ENCODE measurements at places on chromosomes 4 and X.

- no peak for DNase-seq
Observed at GRCh38 chr4:121454251-121454979, 73.6 kb upstream of the QRFPR start.

DNA sequence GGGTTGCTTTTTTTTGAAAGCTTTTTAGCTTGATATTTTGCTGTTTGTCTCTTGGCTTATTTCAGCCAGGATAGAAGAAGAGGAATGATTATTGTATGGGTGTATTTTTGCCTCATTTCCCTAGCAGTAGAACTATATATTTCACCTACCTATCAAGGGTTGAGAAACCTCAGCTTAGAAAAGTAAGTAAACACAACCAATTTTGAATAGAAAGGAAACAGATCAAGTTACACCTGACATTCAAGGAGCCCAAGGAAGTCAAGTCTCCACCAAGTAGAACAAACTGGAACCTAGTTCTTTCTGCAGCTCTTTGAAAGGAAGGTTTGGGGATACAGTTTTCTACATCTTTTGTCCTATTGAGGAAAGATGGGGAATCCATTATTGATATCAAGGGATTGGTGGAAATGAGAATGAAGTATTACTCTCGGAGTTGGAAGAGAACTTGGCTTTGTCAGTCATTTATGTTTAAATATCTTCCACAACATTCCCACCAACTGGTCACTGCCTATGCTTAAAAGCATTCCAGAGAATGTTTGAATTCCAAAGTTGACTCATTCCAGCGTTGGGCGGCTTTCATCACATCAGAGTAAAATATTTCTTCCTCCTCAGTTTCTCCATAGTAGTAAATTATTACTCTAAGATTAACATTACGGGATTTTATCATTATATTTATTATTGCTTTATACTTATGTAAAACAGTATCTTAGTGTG is 207.8 kb upstream of the CNKSR2 start:
- no peak for DNase-seq

DNA sequence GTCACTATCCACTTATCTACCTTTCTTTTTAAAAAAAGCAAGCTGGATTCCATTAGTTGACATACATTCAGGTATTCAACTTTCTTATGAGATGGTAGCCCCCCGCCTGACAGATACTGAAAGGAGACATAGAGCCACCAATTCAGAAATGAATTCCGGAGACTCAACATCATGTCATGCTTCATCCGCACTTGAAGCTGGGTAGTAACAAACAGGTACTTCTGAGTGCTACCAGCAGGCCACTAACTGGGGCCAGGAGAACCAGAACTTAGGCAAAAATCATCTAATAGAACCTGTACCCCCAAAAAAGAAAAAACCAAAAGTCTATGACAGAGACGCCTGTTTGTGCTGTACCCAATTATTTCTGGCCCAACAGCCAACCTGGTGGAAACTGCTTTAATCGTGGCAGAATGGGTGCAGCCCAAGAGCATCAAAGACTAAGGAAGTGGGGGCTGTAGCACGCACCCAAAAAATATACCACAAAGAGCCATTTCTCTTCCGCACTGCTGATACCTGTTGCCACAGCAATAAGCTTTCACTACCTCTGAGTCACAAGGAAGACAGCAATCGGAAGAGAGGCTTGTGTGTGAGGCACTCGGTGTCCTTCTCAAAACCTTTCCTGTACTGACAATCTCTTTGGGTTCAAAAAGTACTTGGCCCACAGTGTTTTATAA is 84.8 kb downstream of the AFAP1 start:
- peak; percentile 34 for DNase-seq

- DNase-seq = no peak
Observed at GRCh38 chr4:153447175-153447905, 18.8 kb upstream of the TMEM131L start.

GRCh38 chrX:124348885-124349453 is 2.6 kb downstream of the SH2D1A start:
- DNase-seq = no peak

DNA sequence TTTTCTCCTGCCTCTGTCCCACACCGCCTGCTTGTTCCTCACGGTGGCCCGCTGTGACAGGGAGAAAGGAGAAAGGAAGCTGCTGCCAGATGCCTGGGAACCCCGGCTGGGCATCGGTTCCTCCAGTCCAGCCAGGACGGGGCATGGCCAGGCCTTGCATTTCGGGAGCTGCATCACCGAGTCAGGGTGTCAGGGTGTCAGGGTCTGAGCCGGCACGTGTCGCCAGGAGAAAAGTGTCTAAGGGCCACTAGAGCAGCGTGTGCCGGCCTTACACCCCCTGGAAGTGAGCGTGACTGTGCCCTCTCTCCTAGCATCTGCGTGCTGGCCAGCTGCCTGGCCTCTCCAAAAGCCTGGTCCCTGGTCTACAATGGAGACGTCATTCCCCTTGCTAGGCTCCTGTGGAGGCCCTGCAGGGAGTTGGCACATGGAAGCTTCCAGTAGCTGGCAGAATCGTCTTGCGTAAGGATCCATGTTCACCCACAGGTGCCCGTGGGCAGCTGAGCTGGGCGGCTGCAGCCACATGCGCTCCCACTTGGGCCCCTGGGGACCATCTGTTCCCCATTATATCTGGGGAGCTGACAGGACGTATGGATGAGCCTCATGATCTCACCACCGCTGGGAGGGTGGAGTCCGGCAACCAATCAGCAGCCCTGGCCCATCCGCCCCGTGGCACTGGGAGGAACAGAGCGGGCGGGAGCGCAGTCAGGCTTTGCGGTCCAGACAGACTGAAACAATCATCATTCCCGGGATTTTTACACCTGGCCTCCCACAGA is 39.9 kb upstream of the HMX1 start:
- DNase-seq = no peak

DNA sequence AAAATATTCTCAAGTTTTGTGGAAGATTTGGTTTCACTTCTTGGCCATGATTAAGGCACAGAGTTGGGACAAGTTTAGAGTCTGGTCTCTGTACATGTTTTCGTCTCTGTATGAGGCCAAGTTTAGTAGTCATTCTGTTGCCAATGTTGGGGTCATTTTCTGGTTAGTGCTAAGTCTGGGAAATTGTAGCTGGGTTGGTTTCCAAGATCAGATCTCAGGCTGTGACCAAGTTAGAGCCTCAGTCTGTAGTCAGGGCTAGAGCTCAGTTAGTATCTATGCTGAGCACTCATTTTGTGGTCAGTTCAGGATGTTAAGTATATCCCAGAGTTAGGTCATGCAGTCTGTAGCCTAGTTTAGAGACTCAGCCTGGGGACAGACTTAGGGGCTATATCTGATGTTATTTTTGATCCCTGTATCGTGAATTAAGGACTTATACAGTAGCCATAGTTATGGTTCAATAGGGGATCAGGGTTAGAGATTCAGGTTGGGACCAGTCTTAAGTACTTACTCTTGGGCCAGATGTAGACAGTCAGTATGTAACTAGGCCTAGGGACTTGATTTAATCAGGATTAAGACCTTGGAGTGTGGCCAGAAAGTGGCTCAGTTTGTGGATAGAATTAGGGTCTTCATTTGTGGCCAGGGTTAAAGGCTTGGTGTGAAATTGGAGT is 6.6 kb upstream of the ENOX2 start:
- no peak for DNase-seq

GRCh38 chrX:40093586-40093985 is 4.2 kb downstream of the BCOR start:
- DNase-seq = no peak

GRCh38 chr4:154457471-154457870 is 34.1 kb downstream of the DCHS2 start:
- no peak for DNase-seq

DNA sequence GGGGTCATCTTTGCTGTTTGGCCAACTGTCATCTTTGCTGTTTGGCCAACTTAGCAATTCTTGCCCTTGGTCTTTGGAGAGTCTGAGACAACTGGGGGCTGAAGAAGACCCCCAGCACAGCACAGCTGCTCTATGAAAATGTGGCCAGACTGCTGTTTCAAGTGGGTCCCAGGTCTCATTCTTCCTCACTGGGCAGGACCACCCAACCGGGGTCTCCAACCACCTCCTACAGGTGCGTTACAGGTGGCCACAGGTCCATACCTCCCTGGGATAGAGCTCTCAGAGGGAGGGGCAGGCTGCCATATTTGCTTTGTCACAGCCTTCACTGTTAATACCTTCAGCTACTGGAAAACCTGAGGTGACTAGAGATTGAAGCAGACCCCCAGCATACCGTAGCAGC is 82.1 kb upstream of the TCEAL2 start:
- DNase-seq = no peak

- DNase-seq = no peak
Observed at GRCh38 chr4:178970433-178971140, 1528.3 kb upstream of the AGA start.

DNA sequence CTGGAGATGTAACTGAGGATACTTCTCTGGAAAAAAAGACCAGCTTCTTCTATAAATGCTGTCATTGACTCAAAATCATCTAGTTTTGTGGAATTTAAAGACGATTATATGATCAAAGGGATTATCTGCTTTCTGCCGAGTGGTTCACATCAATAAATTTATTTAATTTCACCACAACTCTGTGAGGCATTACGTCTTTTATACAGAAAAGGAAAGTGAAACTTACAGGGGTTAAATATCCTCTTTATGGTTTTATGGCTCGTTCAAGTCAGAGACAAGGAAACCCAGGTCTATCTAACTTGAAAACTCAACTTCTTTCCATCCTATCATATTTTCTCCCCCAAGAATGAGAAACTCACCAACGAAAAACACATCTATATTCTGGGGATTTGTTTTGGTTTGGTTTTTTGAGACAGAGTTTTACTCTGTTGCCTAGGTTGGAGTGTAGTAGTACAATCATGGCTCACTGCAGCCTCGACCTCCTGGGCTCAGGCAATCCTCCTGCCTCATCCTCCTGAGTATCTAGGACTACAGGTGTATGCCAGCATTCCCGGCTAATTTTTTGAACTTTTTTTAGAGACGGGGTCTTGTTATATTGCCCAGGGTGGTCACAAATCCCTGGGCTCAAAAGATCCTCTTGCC is 377.9 kb upstream of the EMCN start:
- DNase-seq = no peak

DNA sequence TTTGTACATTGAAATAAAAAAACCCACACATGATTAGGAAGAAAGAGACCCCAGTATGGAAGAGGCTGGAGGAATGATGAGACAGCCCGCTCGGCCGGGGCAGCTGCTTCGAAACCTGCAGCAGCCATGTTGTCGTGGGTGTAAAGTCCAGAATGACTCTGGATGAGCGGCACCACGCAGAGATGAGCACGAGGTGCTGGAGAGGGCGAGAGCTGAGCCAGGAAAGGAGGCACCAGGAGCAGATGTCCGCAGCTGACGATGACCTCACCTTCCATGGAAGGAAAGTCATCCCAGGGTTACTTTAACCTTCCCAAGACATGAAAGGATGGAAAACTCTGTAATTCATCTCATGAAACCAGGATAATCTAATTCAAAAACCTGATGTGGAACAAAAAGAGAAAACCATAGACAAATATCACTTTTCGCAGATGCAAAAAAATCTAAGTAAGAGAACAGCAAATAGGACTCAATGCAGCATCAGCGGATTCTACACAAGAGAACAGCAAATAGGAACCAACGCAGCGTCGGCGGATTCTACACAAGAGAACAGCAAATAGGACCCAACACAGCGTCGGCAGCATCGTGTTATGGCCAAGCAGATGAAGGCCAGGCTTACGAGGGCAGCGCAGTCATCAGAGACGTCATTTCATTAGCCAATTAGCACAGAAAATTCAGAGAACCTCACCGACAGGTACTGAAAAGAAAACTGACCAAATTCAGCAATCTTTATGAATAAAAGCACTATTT is 25.9 kb upstream of the SPON2 start:
- no peak for DNase-seq

DNA sequence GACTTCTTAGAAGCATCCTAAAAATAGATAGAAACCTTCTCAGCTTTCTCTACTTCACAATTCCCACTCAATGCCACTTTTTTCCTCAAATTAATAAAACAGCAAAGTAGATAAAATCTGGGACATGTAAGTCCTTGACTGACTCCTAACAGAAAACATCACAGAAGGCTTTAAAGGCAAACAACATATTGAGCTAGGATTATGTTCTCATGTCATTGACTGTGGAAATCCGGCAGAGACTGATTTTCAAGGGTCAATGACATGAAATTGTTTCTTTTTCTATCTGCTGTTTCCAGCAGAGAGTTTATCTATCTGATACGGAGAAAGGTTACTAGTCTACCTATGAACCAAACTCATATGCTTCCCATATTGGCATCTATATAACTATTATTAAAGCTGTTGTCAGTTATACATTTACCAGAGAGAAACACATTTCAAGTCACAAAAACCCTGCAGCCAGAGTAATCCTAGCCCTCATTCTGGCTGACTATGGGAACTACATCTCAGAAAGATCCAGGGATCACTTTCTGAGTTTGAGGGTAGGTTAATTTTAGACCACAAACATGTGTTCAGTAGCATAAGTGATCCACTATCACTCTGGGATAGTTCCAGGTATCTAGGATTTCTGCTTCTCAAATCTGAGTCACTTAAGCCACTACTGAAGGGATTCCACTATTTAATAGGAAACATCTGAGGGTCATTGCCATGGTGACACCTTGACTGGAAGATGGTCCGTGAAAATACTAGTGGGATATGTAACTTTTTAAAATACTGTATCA is 147.6 kb downstream of the PPP3CA start:
- no peak for DNase-seq

- no peak for DNase-seq
Observed at GRCh38 chr4:74092957-74093356, 6.0 kb downstream of the CXCL2 start.

GRCh38 chr4:74391890-74392475 is 27.0 kb downstream of the EREG start:
- DNase-seq = no peak

- DNase-seq = no peak
Observed at GRCh38 chrX:109635146-109635545, 10.2 kb upstream of the KCNE5 start.

GRCh38 chr4:183821076-183821853 is 83.8 kb upstream of the STOX2 start:
- DNase-seq = no peak

DNA sequence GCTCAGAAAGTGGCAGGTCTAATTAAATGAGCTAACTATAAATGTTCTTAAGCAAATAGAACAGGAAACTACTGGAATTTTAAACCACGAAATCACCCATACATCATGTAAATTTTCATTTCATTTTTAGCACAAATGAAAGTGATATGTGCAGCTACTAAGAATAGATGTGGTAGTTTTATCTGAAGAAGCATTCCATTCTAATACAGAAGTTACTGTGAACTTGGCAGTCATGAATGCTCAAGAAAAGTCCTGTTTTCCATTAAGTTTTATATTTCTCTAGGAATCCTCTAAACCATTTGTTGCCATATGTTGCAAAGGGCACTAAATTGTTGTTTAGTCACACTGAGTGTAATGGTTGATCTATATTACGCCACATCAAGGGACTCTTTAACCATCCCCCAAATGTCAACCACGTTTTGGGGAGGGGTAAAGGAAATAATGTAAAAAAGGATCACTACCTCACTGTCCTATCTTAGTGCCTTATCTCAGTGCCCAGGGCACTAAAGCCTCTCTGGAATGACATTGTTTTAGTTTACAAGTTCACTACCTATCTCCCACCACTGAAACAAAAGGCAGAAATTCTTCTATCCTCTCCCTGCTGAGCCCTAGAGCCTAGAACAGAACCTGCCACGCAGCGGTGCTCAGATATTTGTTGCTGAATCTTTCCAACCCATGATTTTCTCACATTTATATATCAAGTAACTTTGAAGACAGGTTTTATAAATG is 118.0 kb downstream of the SHISA3 start:
- DNase-seq = no peak
